ENCODE measurements at places on chromosomes 4 and X. TPM values are rescaled to one million over a fixed set of nuclear protein-coding genes. Genes with fewer than 3 reads are reported as not detected.

Gene ADH5
- 184 TPM for total RNA-seq

Gene FAM149A
- 2.4 TPM for total RNA-seq

Gene GAR1
- total RNA-seq, result 4.3 TPM

Gene DUSP21
- not detected for total RNA-seq

Gene ATP2B3
- not detected for total RNA-seq

Gene MAGEA1
- not detected for total RNA-seq

Gene TAF9B
- total RNA-seq, result 33.2 TPM

Gene GYPA
- not detected for total RNA-seq

Gene SMARCA1
- 51.0 TPM for total RNA-seq

Gene KIAA1210
- not detected for total RNA-seq

Gene MAGEB17
- total RNA-seq, result not detected

Gene STOX2
- 0.57 TPM for total RNA-seq

Data from placental pericyte (primary cell).